ENCODE measurements at places on chromosomes 3 and 15. TPM values are rescaled to one million over a fixed set of nuclear protein-coding genes. Genes with fewer than 3 reads are reported as not detected.

The CNTN3 gene
- total RNA-seq = 0.22 TPM

The GJD2 gene
- total RNA-seq = not detected

The NLGN1 gene
- total RNA-seq = under 0.01 TPM

The SNTN gene
- total RNA-seq = not detected

The EMC7 gene
- total RNA-seq = 31.2 TPM

The ITPR1 gene
- 27.9 TPM for total RNA-seq
